ENCODE measurements at places on chromosomes 12 and 14.

DNA sequence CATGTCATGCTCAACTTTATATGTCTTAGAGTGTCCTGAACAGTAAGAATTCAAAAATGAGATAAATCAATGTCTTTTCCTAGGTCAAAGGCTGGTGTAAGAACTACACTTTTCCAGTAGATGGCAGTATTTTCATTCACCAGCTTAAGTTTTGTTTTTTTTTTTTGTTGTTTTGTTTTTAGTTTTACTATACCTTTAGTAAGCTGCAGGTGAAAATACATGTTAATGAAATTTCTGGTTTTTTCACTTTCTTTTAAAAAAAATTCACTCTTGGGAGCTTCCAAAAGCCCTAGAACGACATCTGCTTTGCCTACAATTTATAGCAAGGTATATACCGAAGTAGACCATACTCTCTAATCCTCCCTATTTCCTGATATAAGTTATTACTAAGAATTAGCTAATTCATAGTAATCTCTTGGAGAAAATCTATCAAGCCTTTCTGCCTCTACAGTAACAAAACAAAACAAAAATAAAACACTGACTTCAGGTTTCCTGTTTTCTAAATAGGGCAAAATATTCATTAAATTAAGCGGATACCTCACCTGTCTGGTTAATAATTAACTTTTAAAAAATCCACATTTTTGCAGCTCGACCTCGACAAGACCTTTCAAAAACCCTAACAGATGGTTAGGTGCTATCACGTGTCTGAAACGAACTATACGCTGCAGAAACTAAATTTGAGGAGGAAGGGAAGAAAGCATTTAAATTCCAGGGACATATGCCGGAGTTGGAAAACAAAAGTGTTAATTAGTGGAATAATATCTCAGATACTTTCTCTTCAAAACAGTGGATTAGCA lies 2.7 kb upstream of the SAMD4A start:
- peak; percentile 73 for DNase-seq

- DNase-seq: no peak
Measured at GRCh38 chr12:32069071-32069470, 37.6 kb upstream of the BICD1 start.

DNA sequence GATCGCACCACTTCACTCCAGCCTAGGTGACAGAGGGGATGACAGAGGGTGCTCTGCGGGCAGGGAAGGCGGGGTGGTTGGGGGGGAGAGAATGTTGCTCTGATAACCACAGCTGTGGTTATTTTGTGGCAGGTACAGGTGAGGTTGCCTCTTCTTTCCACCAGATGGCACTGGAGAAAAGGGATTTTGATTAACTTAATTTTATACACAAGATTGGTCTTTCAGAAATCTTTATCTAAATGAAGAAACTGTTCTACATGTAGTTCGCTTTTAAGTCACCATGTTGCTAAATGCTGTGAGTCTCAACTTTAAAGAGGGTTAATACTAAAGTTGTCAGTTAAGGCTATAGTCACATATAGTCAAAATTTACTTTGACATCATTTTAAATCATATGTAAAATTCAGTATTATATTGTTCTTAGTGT lies 25.7 kb downstream of the FGF23 start:
- DNase-seq: peak; percentile 61

DNA sequence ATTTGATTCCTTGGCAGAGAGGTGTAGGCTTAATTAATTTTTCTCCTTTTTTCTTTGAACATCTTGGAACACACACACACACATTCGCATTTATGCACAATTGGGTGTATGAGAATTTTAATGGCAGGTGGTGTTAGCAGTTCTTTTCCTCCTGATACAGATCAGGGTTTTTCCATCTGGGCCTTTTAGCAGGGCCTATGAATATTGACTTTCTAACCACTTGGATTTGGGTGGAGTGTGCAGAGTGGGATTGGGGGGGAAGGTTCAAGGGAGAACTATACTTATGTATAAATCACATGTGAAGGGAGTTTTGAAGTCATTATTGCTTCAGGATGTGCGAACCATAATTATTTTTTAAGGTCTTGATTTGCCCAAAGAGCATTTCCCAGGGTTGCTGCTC lies 28.9 kb downstream of the NTF3 start:
- no peak for DNase-seq

- no peak for DNase-seq
Measured at GRCh38 chr14:25009891-25010290, 40.1 kb downstream of the STXBP6 start.

- no peak for DNase-seq
Measured at GRCh38 chr12:30420561-30420960, 275.1 kb downstream of the IPO8 start.

- no peak for DNase-seq
Measured at GRCh38 chr12:130011611-130012385, 108.0 kb upstream of the TMEM132D start.

- no peak for DNase-seq
Measured at GRCh38 chr12:123050331-123050831, 69.9 kb downstream of the ARL6IP4 start.

GRCh38 chr14:78790271-78790670 lies 620.1 kb downstream of the NRXN3 start:
- peak; percentile 2 for DNase-seq

DNA sequence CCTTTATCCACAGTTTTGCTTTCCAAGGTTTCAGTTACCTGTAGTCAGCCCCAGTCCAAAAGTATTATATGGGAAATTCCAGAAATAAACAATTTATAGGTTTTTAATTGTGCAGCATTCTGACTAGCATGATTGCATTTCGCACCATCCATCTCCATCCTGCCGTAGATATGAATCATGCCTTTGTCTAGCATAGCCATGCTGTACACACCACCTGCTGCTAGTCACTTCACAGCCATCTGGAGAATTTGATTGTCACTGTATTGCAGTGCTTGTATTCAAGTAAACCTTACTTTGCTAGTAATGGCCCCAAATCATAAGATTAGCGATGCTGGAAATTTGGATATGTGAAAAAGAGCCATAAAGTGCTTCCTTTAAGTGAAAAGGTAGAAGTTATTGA lies 36.0 kb downstream of the MUCL1 start:
- no peak for DNase-seq

GRCh38 chr12:66964629-66965028 lies 285.8 kb upstream of the GRIP1 start:
- DNase-seq: no peak

DNA sequence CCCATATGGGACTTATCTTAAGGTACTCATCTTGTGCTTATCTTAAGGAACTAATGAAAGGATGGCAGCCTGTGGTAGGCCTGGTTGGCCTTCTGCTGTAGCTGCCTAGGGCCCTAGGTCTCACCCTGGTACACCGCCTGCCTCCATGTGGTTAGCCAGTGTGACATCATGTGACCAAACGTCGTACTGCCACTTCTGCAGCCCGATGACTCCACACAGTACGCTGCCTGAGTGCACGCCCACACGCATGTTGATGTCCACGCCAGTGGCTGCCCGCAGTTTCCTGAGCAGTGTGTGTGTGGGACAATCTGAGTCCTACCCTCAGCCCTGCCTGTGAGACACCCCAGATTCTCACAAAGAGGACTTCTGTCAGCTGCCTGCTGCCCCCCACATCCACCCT lies 5.1 kb downstream of the ADCY4 start:
- peak; percentile 85 for DNase-seq

GRCh38 chr14:45068396-45068795 lies 15.5 kb upstream of the PRPF39 start:
- DNase-seq: no peak

DNA sequence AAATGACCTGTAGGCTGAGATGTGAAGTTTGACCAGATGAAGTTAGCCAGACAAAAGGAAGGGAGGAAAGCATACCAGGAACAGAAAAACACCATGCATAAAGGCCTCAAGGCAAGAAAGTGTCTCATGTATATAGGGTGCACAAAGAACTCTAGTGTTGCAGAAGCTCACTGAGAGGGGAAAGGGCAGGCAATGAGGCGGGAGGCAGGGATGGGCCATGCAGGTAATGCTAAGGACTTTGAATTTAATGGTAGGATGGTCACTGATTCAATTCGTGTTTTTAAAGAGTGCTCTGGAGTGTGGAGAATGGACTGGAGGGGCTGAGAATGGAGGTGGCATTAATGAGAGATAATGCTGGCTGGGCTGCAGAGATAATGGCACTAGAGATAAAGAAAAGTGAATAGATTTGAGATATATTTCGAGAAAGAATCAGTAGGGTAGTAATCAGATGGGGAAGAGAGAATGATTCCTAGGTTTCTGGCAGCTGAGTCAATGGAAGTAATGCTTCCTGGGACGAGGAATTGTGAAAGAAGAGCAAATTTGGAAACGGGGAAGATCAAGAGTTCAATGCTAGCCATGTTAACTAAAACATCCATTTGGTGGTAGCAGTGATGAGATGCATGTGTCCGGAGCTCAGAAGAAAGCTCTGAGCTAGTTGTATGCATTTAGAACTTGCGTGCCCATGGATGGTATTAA lies 43.1 kb downstream of the LIMA1 start:
- DNase-seq: no peak

DNA sequence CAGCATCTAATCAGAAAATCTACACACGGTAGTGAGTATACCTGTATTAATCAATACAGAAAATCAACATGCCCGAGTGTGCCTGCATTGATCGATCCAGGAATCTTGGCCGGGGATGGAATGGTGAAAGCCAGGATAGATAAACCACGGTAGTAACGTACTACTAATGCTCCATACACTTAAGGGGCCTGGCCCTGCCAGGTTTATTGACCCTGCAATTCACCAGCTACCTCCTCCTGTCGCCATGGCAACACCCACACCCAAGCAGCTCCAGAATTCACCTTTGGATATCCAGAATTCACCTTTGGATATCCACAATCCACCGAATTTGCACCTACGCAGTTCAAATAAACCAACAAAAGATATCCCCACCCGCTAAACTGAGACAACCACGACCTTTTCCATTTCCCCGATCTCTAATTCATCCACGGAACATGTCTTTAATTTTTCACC lies 14.8 kb upstream of the CALM1 start:
- peak; percentile 33 for DNase-seq

- DNase-seq: peak; percentile 30
Measured at GRCh38 chr12:56154246-56154771, 1.9 kb downstream of the MYL6B start.

GRCh38 chr14:102063808-102064429 lies 22.9 kb downstream of the HSP90AA1 start:
- no peak for DNase-seq

- no peak for DNase-seq
Measured at GRCh38 chr12:52195065-52195730, 3.4 kb upstream of the KRT80 start.

GRCh38 chr14:102584871-102585869 lies 7.3 kb upstream of the RCOR1 start:
- peak; percentile 45 for DNase-seq

DNA sequence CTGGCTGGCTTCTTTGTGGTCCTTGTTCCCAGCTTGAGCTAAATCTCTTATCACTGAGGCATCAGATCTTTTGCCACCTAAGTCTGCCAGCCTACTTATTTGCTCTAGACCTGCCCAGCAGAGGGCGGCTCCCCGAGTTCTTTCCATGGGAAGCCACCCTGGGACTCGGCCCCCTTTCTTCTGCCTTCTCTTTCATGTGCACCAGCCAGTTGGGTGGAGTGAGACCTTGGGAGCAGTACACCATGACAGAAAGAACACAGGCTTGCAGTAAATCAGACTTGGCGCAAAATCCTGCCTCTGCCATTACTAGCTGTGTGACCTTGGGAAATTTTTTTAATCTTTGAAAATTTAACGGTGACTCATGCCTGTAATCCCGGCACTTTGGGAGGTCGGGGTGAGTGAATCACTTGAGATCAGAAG lies 7.4 kb downstream of the SMAGP start:
- peak; percentile 82 for DNase-seq

- no peak for DNase-seq
Measured at GRCh38 chr14:22610931-22611330, 12.8 kb downstream of the ABHD4 start.

DNA sequence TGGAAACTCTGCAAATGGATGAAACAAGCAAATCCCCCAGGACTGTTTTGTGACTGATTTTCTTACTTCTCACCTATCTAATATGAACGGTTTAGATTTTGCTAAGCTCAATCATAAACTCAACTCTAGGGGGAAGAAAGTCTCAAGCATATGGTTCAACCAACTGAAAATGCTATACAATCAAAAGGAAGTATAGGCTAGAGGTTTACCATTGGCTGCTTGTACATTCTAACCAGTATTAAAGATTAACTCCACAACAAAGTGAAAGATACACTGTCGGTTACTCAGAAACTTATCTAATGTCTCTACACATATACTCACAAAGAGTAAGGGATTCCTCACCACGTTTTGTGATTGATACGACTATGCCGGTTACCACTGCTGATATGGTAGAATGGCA lies 281.8 kb upstream of the SOX5 start:
- no peak for DNase-seq

DNA sequence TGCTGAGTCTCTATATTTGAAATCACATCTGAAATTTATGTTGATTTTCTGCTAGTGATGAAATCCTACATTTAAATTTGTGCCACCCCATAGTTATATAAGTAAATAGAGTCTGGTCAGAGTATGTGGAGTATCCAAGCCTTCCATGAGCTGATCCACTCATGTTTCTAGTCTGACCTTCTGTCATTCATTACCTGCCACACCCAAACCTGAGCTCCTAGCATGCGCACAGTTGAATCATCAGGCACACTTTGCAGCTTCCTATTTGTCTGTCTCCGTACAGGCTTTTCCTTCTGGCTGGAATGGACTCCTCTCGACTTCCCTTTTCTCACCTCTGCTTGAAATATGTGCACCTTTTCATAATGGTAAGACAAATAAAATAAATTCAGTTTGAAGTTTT lies 45.3 kb upstream of the LRIG3 start:
- DNase-seq: no peak

GRCh38 chr12:21800011-21800410 lies 25.5 kb upstream of the KCNJ8 start:
- no peak for DNase-seq

GRCh38 chr12:40331886-40332285 lies 107.1 kb downstream of the LRRK2 start:
- DNase-seq: no peak

- no peak for DNase-seq
Measured at GRCh38 chr14:92897922-92898565, 24.9 kb upstream of the CHGA start.

- no peak for DNase-seq
Measured at GRCh38 chr14:67690011-67690410, 5.6 kb downstream of the RDH11 start.

DNA sequence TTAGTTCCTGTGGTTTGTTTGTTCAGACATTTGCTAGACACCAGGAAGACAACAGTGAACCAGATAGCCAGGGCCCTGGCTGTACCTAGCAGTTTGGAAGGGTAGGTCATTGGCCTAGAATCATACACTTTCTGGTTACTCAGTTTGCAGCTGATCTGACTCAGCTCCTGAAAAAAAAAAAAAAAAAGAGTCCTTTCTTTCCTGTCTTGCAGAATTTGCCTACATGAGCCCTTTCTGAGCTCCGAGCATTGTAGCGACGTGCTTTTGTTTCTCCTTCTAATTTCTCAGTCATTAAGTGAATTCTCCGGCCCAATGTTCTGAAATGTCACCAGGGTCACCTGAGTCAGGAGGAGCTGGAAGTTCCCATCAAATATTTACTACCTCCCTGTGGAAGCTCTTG lies 2.4 kb downstream of the CABP1 start:
- no peak for DNase-seq
